Activated T-cell treated with anti-CD3 and anti-CD28 coated beads for 48 hours (primary cell): ENCODE measurements at places on chromosomes 1 and 21.

DNA sequence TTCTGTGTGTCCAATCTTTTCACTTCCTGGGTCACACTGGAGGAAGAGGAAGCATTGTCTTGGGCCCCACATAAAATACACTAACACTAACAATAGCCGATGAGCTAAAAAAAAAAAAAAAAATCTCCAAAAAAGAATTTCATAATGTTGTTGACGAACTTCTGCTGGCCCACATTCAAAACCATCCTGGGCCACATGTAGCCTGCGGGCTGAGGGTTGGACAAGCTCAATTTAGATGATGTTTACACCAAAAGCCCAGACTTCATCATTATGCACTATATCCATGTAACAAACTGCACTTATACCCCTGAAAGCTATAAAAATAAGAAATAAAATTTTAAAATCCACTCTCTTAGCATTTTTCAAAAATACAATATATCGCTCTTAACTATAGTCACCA is 187.8 kb upstream of the PTBP2 start:
- no peak for DNase-seq

- DNase-seq: no peak
Measured at GRCh38 chr1:206421616-206422340, 48.5 kb upstream of the IKBKE start.

DNA sequence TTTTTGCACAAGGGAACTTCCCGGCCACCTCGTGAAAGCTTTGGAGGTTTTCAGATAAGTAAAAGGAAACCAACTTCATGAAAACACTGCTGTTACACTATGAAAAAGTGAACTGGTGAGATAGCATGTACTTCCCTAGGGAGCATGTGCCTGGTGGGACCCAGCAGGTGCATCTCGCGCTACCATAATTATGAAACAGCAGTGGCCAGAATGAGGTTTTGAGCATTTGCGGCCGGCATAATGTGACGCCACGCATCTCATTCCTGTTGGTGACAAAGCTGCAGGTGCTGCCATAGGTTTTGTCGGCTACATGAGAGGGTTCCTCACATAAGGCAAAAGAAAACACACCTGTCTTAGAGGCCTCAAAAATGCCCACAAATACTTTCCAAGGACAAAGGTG is 1.7 kb downstream of the KRTAP10-3 start:
- no peak for DNase-seq

GRCh38 chr1:231431665-231432415 is 9.8 kb upstream of the EGLN1 start:
- DNase-seq: no peak
